CD8-positive, alpha-beta memory T cell (primary cell): ENCODE measurements at places on chromosomes 13 and 19.

DNA sequence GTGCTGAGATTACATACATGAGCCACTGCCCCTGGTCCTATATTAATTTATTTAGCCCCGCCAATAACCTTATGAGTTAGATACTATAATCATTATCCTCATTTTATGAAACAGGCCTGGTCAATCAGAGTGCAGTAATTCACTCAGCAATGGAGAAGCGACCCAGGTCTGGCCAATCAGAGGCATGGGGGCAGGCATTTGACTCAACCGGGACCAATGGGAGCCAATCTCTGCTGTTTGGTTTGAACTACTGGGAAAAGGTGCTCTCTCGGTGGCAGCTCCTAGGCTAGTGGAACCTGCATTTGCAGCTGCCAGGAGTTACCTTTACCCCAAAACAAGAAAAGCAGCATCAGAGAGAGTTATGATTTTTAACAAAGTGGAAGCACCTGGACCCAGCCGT, 6.6 kb downstream of the SIRT2 start:
- DNase-seq: no peak

GRCh38 chr19:2337329-2337707, 8.8 kb downstream of the SPPL2B start:
- no peak for DNase-seq

- DNase-seq: no peak
Measured at GRCh38 chr13:100528820-100529219, 59.8 kb downstream of the GGACT start.

DNA sequence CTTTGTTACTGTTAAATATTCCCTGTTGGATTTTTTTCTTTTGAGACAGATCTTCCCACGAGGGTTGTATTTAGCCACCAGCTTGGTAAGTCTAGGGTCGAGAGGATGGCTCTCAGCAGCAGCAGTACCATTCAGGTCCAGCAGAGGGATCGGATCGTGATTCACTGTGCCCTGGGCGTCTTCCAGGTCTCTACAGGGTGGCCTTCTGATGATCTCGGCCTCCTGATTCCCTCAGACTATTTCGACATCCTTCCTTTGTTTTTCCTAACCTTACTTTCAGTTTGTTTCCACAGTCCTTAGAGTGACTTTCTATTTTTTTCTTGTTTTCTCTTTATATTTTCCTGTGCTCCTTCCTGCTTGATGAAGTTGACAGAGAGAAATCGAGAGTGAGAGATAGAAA, 1436.9 kb downstream of the UQCRFS1 start:
- DNase-seq: no peak

DNA sequence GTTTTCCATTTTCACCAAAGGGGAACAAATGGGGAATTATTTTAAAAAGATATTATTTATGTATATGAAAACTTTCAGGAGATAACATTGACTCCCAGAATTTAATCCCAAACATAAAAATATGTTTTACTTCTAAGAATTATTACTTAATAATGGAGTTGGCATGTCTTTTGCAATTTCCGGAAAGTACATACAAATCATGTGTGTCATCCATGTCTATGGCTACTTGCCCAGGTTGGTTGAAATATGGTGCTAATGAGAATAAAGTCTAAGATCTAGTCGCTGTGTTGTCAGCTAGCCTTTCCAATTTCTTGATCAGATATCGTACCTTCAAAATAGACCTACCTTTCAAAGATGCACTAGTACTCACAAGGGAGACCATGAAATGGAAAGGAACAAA, 1003.2 kb upstream of the PCDH20 start:
- no peak for DNase-seq

DNA sequence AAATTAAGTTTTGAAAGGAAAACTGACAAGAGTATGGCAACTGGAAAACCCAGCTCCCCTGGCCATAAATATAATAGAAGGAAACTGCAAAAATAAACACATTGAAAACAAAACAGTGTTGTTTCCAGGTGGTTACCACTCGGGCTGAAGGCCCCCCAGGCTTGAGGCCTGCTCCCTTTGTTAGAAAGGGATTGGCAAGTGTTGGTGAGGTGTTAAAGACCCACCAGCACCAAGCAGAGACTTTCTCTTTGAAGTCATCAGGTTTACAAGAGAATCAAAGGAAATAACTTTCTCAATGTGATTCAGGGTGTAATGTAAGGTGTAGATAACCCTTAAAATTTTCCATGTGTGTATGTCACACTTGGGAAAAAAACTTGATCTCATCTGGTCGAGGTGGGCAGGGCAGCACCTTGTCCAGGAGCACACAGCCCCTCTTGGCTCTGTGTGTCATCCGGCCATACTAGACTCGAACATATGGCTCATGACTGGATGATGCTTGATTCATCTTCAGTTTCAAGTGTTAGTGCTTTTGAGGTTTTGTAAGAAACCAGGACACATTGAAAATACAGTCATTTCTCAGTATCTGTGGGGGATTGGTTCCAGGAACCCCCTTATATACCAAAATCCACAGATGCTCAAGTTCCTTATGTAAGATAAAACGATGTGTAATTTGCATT, 7.8 kb downstream of the ACTN4 start:
- DNase-seq: no peak

DNA sequence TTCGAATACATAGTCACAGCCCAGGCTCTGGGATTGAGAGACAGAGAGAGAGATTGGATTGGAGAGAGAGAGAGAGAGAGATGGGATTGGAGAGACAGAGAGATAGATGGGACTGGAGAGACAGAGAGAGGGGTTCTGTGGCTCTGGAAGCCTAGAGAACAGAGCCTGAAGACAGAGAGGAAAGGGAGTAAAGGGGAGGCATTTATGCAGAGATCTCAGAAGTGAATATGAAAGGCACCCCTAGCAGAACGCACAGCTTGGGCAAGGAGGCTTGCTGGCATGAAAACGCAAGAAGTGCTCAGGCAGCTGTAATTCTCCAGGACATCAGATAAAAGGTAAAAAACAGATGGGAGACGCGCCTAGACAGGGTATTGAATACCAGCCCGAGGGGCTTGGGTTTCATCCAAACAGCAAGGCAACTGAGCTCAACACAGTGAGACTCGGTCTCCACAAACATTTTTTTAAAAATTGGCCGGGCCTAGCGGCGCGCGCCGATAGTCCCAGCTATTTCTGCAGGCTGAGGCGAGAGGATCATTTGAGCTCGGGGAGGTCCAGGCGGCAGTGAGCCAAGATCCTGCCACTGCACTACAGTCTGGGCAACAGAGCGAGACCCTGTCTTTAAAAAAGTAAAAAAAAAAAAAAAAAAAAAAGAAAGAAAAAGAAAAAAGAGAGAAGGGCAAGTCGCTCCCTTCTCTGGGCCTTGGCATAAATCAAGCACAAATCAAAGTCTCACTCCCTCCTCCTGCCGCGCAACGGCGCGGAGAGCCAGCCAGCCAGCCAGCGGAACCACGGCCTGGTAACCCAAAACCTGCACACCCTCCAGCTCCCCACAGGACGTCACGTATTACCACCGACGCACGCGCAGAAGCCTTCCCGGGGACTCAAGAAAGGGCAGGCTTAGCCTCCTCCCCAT, 774 bp upstream of the PPP2R1A start:
- DNase-seq: no peak

DNA sequence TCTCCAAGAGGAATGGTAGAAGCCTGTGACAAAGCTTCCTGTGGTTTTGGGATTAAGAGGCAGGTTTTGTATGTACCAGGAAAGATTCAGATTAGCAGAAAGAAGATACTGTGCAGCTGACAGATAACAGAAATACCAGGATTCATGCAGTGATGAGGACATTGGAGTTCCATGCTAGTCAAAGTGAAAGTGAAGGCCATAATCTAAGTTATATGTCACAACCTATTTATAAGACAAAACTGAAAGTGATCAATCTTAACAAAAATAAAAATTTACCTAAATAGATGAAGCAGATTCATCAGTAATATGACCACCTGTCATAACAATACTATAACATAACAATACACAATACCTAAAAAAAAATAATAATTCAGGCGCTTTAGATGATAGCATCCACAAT, 1305.2 kb upstream of the PCDH9 start:
- no peak for DNase-seq

- no peak for DNase-seq
Measured at GRCh38 chr19:5593343-5594255, 25.8 kb upstream of the TINCR start.

- no peak for DNase-seq
Measured at GRCh38 chr13:50244355-50244712, 229.1 kb downstream of the KCNRG start.

DNA sequence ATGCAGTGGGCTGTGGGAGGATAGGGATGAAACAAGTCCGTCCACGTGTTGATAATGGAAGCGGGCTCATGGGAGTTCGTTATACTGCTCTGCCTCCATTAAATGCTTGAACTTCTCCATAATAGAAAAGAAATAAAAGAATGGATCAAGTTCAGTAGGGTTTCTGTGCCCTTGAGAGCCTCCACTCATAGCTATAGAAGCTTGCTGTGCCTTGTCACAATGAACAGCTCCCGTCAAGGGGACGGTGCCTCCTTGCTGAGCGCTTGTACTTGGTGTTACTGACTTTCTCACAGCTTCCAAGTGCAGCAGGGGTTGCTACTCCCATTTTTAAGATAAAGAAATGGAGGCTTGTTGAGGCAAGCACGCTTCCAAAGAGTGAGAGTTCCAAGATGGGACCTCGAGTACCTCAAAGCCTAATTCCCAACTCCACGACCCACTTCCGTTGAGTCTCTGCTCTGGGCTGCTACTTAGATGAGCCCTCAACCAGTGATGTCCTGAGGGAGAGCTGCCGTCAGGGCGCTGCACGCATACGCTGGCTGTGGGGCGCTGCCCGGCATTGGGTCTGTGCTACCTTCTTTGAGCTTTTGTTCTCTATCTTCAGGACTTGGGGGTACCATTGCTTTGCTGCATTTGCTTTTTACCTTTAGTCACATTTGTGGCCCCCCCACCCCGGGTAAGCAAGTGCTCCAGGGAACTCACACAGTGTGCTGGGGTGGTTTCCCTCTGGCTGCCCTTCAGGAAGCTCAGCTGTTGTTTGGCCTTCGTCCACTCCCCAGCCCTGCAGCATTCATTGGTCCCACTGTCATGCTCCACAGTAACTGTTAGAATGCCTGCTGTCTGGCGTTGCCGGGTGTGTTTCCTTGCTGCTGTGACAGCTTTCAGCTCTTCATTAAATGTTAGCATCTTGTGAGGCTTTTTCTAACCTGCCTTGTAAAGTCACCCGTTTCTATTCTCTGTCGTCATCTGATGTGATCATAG, 9.5 kb downstream of the SNRNP70 start:
- DNase-seq: no peak

GRCh38 chr19:4161415-4162077, 8.1 kb downstream of the CREB3L3 start:
- DNase-seq: no peak

- DNase-seq: no peak
Measured at GRCh38 chr13:91369441-91369831, 21.9 kb downstream of the MIR17HG start.

GRCh38 chr13:73535341-73535740, 476.5 kb downstream of the KLF5 start:
- DNase-seq: no peak

GRCh38 chr19:48512504-48513288, 1.1 kb upstream of the LMTK3 start:
- peak; percentile 22 for DNase-seq

DNA sequence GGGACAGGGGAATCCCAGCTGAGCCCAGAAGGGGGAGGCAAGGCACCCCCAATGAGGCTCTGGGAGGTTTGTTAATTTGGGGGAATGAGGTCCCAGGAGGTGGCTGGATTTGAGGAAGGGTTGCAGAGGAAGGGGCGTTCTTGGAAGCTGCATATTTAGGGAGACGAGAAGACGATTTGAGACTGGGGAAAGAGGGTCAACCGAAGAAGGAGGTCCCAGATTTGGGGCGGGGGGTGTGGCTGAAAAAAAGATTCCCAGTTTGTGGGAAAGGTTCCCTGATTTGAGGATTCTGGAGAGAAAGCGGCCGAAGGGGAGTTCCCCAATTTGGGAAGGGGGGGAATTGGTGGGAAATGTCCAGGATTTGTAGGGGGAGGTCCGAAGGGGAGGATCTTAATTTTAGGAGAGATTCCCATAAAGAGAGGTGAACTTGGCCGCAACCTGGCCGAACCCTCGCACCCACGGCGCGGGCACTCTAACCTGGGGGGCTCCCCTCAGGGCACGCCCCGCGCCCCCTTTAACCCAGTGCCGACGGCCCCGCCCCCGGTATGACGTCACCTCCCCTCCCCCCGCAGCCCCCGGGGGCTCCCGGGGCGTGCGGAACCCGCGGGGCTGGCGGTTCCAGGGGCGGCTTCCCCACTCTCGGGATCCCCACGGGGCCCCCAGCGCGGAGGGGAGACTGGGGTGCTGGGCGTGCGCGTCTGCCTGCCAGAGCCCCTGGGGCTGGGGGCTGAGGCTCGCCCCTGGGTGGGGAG, 1.2 kb downstream of the PTPRS start:
- DNase-seq: no peak

GRCh38 chr19:18773682-18774081, 17.4 kb downstream of the COMP start:
- DNase-seq: no peak

GRCh38 chr19:13726323-13726722, 38.0 kb upstream of the MRI1 start:
- DNase-seq: no peak

- no peak for DNase-seq
Measured at GRCh38 chr19:48461982-48462655, 6.7 kb downstream of the KCNJ14 start.

GRCh38 chr13:50055454-50055853, 40.2 kb downstream of the KCNRG start:
- DNase-seq: no peak

DNA sequence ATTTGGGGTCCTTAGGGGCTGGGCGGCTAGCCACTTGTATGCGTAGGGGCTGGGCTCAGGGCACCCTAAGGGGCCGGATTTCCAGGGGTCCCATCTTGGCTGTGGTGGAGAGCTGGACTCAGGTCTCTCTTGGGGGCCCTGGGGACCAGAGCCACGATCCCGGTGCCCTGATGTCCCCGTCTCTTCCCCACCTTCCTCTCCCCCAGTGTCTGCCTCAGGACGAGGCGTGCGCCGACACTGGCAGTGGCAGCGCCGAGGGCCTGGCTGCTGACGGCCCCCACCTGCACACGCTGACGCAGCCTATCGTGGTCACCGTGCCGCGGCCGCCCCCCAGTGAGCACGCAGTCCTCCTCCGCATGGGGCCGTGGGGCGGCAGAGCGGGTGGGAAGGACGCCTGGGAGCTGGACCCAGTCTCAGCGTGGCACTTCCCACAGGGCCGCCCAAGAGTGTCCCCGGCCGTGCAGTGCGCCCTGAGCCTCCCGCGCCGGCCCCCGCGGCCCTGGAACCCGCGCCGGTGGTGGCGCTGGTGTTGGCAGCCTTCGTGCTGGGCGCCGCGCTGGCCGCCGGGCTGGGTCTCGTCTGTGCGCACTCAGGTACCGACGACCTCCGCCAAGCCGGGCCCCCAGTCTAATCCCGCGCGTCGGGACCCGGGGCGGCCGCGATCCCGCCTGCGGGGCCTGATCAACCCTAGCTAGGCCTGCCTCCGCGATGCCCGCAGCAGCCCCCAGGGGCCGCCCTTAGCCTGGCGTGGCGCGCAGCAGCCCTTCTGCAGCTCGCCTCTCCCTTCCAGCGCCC, 2.7 kb upstream of the SNAPC2 start:
- DNase-seq: peak; percentile 49

DNA sequence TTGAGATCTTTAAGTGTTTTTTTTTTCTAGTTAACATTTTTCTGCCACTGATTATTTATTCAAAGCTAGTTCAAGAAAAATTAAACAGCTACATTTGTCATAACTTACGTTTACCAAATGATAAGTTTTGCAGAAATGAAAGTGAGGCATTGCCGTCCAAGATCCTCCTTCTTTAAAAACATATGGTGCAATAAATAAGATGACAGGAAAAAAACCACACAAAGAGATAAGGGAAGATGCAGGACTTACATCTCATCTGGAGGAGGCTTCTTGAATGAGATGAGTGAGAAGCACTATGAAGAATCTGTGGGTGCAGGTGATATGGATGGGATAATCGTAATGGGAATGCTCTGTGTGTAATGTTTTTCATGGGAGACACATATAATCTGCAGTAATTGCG, 12.4 kb downstream of the TNFSF13B start:
- no peak for DNase-seq
